ENCODE measurements at places on chromosomes 16 and 17.

DNA sequence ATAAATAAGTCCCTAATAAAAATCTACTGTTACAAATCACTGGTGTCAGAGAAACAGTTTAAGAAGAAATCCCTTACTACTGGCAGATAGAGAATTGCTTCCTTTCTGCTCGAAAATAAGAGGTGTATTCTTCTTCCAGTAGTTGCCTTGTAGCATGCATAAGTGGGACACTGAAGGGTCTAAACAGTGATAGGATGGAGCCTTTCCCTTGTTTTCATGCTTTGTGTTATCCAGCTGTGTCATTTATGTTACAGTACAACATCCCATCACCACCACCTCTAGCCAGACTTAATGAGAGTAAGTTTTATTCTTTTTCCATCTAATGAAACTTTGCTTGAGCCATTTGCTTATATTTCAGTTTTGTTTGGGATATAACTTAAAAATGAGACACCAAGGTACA, 54.3 kb downstream of the NLK start:
- DNase-seq, result no peak

- DNase-seq, result no peak
These were observed 12.0 kb downstream of the SP2 start for GRCh38 chr17:47907932-47908562.

GRCh38 chr16:74035816-74036215, 260.8 kb upstream of the PSMD7 start:
- no peak for DNase-seq

DNA sequence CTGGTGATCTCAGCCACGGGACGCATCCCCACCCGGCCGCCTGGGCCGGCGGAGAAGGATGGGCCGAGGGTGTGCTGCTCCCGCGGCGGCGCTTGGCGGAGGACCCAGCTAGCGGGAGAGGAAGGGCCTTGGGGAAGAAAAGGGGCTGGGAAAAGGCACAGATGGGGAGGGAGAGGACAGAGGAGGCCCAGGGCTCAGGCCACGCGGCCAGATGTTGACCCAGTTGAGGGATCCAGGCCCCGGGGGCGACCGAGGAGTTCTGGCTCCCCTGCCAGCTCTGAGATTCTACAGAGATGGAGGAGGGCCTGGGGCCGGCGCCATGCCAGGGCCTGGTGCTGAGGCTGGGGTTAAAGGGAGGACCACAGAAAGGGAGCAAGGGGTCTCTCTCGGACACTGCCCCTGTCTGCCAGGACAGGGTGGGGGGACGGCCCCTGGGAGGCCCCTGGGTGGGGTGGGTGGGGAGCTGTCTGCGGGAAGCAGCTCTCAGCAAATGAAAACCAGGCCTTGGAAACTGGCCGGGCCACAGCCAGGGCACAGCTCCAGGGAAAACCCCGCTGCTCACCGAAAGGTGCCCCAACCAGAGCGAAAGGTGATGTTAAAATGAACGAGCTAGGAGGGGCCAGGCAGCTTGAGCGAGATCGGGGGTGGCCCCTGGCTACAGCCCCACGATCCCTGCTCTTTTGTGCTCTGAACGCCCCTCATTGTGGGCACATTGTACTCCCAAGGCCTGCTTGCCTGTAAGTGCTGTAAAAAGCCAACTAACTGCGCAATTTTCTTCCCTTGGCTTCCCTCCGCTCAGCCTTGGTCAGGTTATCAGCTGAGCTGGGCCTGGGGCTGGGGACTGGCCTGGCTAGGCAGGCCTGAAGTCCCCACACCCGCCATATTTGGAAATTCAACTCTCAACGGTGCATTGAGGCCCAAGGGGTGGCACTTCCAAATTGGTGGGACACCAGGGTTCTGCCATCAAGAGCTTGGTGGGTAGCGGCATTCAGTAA, 191.4 kb downstream of the ZNF423 start:
- DNase-seq, result no peak

DNA sequence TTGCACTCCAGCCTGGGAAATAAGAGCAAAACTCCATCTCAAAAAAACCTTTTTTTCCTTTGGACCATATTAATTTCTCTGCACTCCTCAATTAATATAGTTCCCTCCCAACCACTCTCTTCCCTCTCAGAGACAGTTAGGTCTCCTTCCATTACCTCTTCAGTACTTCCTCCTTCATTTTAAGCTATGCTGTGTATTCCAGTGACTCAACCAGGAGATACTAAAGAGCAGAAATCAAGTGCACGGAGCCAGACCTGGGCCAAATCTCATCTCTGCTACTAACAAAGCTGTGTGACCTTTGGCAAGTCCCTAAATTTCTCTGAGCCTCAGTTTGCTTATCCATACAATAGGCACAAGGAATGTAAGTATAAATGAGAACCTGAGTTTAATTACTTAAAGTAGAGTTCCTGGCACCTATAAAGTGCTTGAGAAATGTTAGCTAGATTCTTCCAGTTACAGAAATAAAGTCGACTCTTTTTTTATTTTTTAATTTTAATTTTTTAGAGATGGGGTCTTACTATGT, 8.5 kb downstream of the PECAM1 start:
- DNase-seq, result no peak

Measured in activated CD4-positive, alpha-beta T cell treated with anti-CD3 and anti-CD28 coated beads for 4 hours (primary cell).